ENCODE measurements at places on chromosomes 7 and 10.

- DNase-seq, result no peak
Observed at GRCh38 chr7:17645500-17645899, 294.8 kb downstream of the SNX13 start.

GRCh38 chr7:86844608-86845007, 200.9 kb downstream of the GRM3 start:
- DNase-seq, result no peak

- DNase-seq, result no peak
Observed at GRCh38 chr7:74017125-74017524, 10.8 kb upstream of the ELN start.

GRCh38 chr7:152173372-152174070, 148.0 kb downstream of the GALNT11 start:
- no peak for DNase-seq

DNA sequence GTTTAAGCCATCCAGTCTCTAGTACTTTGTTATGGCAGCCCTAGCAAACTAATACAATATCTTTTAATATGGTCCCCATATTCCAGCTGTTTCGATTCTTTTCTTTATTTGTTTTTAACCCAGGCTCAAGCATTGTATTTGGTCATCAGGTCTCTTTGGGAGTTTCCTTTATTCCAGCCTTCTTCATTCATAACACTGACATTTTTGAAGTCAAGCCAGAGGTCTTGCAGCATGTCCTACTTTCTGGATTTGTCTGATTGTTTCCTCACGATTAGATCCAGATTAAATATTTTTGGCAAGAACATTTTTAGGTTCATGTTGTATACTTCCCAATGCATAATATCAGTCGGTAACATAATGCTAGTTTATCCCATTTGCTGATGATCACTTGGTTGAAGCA, 11.8 kb downstream of the SLC25A13 start:
- DNase-seq, result no peak

- no peak for DNase-seq
Observed at GRCh38 chr10:130545122-130545521, 408.9 kb downstream of the GLRX3 start.

DNA sequence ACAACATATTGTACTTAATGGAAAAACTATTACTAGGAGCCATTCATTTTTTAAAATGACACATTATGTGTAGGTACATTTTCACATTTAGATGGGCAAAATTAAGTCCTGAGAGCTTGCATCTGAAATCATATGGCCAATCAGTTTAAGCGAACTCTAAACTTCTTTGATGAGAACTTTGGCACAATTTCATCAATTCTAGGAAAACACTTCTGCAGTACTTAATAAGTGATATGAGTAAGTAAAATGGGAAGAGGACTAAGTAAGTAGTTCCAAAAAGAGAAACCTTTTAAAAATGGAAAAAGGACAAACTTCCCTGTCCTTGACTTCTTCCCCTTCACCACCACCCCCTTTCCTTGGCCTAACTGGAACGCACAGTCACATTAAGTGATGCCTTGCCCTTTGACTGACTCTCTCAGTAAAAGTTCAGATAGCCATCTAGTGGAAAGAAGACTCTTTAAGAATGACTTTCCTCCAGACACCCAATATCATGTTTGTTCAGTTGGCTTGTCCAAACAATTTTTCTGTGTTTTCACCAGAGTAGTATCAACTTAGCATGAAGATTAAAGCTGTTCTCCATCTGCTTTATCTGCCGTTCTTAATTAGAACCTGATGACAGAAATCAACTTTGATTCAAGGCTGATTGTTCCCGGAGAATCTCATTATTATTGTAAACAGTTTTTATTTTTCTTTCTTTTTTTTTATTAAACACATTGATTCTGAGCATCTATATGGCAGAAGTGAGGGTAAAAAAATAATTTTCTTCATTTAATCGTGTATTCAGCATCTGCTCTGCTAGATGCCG, 45.1 kb downstream of the CNNM2 start:
- no peak for DNase-seq

GRCh38 chr10:55641601-55642000, 719.5 kb downstream of the ZWINT start:
- DNase-seq, result no peak

- no peak for DNase-seq
Observed at GRCh38 chr7:152519290-152519689, 83.5 kb upstream of the KMT2C start.

GRCh38 chr7:74175340-74175739, 1.2 kb downstream of the EIF4H start:
- DNase-seq, result peak; percentile 31

GRCh38 chr10:15715619-15716227, 4.0 kb downstream of the ITGA8 start:
- no peak for DNase-seq

GRCh38 chr7:64999165-65000004, 7.1 kb downstream of the ERV3-1 start:
- no peak for DNase-seq

- DNase-seq, result no peak
Observed at GRCh38 chr7:32070051-32070405, 179 bp downstream of the PDE1C start.

DNA sequence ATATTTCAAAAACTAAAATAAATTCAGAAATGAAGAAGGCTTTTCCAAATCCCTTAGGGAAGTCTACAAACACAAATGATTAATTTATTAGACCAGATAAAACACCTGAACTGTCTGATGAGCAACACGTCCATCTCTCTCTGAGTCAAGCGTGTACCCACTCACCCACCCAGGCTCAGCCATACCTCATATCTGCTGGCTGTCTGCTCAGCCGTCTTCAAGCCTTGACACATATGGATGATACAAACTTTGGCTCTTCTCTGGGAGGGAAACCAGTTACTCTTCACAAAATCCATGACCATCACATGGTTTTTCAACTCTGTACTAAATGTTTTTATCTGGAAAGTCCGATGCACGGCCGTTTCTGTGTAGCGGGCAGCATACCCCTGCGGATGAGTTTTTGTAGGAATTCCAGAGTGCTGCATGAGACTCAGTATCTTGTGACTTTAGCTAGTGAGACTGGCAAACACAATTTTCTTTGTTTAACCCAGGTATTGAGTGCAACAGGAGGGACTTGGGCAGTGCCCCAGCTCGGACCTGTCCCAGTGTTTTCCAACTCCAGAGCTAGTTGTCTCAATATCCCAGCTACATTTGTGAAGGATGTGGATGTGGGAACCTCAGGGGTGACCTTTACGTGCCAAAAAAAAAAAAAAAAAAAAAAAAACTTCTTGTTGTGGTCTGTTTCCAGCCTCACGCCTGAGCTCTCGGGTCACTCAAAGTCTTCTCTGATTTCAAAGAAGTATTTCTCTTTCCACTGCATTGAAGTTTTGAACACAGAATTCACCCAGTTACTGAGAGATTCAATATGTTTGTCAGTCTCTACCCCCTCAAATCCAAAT, at the start of gene C10orf90:
Gene C10orf90 (minus strand): TSS at position 638 of the 839 bp plus-strand sequence. CDS start 213 bp downstream, at position 425.
- DNase-seq, result no peak

DNA sequence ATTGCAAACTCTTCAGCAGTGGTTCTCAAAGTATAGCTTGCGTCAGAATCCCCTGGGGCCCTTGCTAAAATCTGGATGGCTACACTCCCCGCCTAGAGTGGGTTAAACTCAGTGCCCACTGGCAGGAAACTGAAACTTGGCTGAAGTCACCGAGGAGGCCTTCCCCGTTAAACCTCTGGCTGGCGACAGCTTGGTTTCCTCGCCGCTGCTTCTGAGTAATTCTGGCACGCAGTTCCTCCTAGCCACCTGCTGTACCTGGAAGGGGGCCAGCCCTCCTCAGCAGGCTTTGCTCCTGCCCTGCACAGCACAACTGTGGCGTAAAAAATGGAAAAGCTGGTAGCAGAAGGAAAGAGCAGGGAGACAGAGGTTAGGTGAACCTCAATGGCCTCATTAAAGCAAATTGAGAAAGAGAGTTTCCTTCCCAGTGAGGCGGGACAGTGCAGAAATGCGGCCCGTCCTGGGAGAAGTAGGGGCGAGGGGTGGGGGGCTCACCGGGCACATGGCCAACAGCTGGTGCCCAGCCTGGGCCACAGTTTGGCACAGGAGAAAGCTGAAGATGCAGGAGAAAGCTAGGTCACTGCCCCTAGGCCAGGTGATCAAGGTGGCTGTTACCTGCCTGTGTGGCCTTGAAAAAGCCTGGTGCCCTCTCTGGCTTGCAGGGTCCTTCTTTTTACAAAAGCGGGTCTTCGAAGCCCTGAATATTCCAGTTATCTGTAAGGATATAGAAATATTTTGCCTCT, 46.6 kb downstream of the ALOX5 start:
- peak; percentile 80 for DNase-seq

- DNase-seq, result no peak
Observed at GRCh38 chr10:29676732-29677131, 42.0 kb upstream of the SVIL start.

- DNase-seq, result no peak
Observed at GRCh38 chr10:58217612-58218011, 50.1 kb downstream of the IPMK start.

GRCh38 chr7:31175672-31176071, 123.6 kb downstream of the ADCYAP1R1 start:
- no peak for DNase-seq

GRCh38 chr10:8923096-8923495, 868.6 kb downstream of the GATA3 start:
- no peak for DNase-seq

DNA sequence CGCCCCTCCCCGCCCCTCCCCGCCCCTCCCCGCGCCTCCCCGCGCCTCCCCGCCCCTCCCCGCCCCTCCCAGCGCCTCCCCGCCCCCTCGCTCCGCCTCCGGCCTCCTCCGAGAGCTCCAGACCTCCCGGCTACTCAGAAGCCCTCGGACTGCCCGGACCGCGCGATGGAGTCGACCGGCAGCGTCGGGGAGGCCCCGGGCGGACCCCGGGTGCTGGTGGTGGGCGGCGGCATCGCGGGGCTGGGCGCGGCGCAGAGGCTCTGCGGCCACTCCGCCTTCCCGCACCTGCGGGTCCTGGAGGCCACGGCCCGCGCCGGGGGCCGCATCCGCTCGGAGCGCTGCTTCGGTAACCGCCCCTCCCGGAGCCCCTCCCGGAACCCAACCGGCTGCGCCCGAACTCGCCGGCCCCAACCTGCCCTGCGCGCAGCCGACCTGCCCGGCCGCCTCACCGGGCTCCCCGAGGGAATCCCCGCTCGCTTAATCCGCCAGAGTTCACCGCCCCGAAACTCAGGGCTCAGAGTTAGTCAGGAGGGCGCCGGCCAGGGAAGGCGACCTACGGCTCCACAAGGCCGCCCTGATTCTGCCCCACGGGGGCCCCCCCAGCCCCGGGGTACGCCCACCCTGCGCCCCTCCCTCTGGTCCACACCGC, at the start of gene PAOX:
Gene PAOX (plus strand): TSS at position 111 of the 649 bp plus-strand sequence. CDS start 55 bp downstream, at position 166.
- DNase-seq, result peak; percentile 72

DNA sequence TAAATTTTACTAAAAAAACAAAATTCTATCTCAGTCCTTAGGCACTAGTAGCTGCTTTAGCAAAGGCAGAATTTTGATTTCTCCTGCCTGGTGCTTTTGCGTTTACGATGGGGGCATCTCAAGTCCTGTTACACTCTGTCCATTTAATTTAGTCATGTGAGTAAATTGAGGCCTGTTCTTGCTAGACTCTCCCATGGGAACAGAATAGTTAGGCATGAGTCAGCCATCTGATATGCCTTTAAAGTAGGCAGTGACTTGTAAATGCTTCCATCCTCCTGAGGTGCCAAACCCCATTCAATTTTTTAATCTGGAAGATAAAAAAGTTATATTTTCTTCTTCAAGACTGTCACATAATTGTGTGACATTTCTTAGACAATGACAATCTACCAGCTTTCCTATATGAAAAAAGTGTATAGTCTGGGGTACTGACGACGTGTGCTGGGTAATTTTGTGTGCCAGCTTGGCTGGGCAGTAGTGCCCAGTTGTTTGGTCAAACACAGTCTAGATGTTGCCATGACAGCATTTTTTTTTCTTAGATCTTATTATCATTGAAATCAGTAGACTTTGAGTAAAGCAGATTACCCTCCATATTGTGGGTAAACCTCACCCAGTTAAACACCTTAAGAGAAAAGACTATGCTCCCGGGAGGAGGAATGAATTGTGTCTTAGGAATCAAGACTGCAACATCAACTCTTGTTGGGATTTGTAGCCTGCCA, 603.4 kb downstream of the SORCS1 start:
- DNase-seq, result no peak

- DNase-seq, result no peak
Observed at GRCh38 chr10:70558295-70558694, 44.2 kb downstream of the PRF1 start.

DNA sequence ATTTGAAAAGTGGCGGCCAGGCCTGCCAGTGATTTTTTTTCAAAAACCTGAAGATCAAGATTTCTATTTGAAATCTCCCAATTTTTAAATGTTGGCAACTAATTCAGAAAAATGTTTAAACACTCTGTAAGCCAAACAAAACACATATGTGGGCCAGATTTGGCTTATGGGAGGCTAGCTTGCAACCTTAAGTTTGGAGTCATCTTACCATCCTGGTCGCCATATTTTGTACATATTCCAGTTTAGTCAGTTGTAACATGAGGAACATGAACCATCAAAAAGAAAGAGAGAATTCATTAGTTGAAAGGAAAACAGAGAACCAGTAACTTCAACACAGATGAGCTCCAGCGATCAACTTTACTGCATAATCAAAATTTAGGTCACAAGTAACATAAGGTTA, 115.4 kb downstream of the TMEM26 start:
- DNase-seq, result no peak

- DNase-seq, result no peak
Observed at GRCh38 chr7:4998244-4998643, 39.3 kb upstream of the MMD2 start.

DNA sequence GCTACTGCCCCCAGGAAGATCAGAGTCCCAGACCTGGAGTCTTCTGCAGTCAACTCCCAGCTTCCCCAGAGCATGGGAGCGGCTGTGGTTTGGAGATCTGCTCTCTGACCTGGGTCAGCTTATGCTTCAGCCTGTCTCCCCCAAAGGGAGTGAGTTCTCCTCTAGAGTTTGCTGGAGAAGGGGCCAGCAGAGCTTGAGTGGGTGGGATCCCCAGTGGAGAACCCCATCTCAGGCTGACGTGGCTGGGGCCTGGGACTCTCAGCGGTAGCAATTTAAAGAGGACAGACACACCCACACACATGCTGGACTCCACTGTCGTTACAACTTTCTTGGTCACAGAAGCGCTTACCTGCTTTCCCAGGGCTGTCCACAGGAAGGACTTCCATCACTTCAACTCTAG, 6.3 kb downstream of the UNC5B start:
- no peak for DNase-seq

DNA sequence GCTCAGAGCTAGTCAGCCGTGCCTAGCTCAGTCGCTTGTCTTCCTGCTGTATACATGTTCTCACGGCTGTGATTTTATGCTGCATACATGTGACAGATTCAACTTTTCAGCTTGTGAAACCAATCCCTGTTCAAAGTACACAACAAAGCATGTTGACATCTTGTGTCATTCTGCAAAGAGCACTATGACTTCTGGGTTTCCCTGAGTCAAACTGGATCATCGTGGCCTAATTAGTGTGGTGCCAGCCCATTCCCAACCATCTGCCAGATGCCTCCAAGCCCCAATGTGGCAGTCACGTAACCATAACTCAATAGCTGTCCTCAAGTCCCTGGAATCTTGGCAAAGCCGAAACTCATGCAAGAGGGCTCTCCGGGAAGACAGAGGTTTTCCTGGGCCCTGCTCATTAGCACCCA, 144.8 kb downstream of the MYOF start:
- no peak for DNase-seq

- DNase-seq, result peak; percentile 40
Observed at GRCh38 chr7:35694161-35694783, 663 bp downstream of the HERPUD2 start.

- no peak for DNase-seq
Observed at GRCh38 chr7:95472581-95473161, 13.1 kb upstream of the ASB4 start.

- no peak for DNase-seq
Observed at GRCh38 chr7:45293295-45293942, 135.8 kb downstream of the RAMP3 start.
